ENCODE measurements at places on chromosomes 13 and 19. TPM values are rescaled to one million over a fixed set of nuclear protein-coding genes. Genes with fewer than 3 reads are reported as not detected.

Gene AMER2
- total RNA-seq, result not detected

Gene LYL1
- 0.64 TPM for total RNA-seq

Gene POSTN
- not detected for total RNA-seq

Gene PNMA8C
- not detected for total RNA-seq

Gene CLC
- total RNA-seq, result not detected

Gene SPTBN4
- 0.77 TPM for total RNA-seq

Gene NLRP5
- 0.03 TPM for total RNA-seq

Gene EXOC3L2
- total RNA-seq, result 1.7 TPM

Gene MEIS3
- total RNA-seq, result 41.8 TPM

Gene NOVA2
- total RNA-seq, result 0.13 TPM

Gene INAFM1
- 4.3 TPM for total RNA-seq

Gene NDUFB7
- total RNA-seq, result 190 TPM
